T-helper 17 cell (primary cell): ENCODE measurements at places on chromosomes 12 and 14. TPM values are rescaled to one million over a fixed set of nuclear protein-coding genes. Genes with fewer than 3 reads are reported as not detected.

GLT8D2 gene
- total RNA-seq = not detected

TAS2R9 gene
- total RNA-seq = not detected

LRIG3 gene
- not detected for total RNA-seq

TAS2R7 gene
- total RNA-seq = not detected

VRTN gene
- total RNA-seq = not detected
